ENCODE measurements at places on chromosomes 13 and 19. TPM values are rescaled to one million over a fixed set of nuclear protein-coding genes. Genes with fewer than 3 reads are reported as not detected.

Gene PRODH2
- total RNA-seq = 20.6 TPM

DNA sequence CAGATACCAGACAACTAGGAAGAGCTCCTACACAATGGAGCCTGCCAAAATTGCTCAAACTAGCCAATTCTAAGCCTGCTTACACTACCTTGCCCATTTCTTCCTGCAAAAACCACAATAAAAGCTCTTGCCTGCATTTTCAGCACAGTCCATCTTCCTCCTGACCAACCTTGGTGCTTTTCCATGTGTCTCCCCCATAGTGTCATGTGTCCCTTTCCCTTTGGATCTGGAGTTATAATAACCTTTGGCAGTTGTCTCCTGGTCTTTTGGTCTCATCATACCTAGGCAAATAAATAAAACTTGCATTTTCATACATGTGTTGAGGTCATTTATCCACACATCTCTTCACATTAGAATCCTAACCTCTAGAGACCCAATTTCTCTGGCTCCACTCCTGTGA is 203.1 kb upstream of the TRPC4 start:
- DNase-seq = no peak

DNA sequence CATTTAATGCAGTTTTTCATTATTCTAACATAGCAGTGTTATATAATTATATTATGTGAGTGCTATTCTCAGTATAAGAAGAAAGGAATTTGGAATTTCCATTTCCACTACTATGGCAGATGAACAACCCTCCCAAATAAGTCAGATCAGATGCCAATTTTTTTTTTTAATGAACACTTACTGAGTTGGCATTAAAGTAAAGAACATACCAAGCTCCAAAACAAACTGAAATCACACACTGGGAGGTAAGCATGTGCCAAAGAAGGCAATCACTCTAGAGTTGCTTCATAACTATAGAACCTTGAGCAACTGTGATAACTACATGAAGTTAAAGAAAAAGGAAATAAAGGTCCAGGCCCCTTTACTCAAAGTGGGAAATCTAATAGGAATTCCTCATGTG is 90.3 kb downstream of the RNF17 start:
- DNase-seq = no peak

DNA sequence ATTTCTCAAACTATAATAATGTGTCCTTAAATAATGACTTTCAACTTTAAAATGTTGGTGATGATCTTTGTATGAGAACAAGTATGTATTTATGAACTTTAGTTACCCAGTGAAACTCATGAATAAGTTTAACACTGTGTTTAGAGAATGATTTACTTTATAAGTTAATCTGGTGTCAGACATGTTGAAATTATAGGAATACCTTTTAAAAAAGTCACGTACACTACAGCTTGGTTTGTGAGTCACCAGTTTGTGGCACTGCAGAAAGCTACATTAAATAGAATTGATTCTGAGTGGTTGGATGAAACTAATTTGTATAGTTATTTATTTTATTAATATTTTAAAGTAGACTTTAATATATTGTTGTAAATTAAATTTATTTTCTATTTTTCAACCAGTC is 1366.2 kb upstream of the PCDH20 start:
- DNase-seq = no peak

GRCh38 chr13:75324413-75324940 is 157.5 kb downstream of the TBC1D4 start:
- DNase-seq = no peak

Measured in type B pancreatic cell (in vitro differentiated cells).